ENCODE measurements at places on chromosomes 7 and 10. TPM values are rescaled to one million over a fixed set of nuclear protein-coding genes. Genes with fewer than 3 reads are reported as not detected.

DNA sequence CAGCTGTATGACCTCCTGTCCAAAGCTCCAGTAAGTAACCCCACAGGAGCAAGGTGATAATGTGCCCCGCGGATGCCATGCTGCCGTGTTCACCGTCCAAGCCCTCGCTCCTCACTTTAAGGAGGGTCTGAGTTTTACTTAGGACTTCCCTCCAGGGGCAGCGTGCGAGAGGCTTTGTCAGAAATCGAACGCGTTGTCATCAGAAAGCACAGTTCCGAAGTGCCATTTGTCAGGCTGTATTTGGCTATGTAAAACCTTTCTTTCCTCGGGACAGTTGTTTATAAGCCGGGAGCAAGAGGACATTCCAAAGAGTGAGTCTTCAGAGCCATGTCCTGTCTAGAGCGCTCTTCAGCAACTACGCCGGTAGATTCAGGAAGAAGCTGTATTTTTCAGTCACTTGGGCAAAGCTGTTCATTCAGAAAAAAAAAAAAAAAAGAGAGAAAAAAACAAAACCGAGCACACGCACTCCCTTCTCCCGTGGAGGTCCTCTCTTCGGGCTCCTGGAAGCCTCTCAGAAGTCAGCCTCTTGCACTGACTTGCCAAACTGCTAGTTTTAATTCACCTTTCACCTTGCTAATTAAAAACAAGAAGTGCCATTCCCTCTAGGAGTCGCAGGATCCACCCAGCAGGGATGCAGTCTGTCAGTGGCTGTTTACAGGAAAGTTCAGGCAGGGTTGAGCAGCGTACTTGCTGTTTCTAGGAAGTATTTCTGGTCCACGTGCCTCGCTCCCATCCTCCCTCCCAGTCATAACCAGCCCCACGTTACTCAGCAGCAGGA lies at the start of gene SEMA3E:
TSS of gene SEMA3E (minus strand) at position 676 of the 778 bp plus-strand sequence.
- DNase-seq = no peak

The HOXA10 gene
- not detected for total RNA-seq

- no peak for DNase-seq
Measured at GRCh38 chr7:117600911-117601310, 121.1 kb downstream of the CFTR start.

GRCh38 chr10:110475722-110476515 lies 21.8 kb upstream of the DUSP5 start:
- DNase-seq = no peak

The SORBS1 gene
- 0.66 TPM for total RNA-seq

- DNase-seq = no peak
Measured at GRCh38 chr10:37448161-37448560, 322.8 kb downstream of the ANKRD30A start.

DNA sequence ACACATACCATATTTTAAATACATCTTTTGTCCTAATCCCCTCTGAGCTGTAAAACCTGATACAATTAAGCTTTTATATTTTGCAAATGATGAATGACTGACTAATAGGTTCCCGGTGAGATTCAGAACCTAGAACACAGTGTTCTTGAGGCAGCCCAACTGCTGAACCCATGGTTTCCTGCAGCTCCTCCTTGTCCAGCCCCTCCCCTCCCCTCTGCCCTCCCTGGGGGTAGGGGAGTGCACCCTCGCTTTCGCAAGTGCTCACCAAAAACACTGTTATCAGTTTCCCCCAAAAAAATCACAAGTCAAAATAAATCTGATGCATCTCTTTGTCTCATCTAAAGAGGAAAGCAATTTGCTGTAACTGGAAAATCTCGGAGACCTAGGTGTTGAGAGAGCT lies 602.8 kb downstream of the KCNMA1 start:
- DNase-seq = no peak

All from activated CD4-positive, alpha-beta T cell treated with anti-CD3 and anti-CD28 coated beads, Interleukin-2, amount 10 ng/mL, durations not matched to agents 24 days and 14 days (primary cell).